ENCODE measurements at places on chromosomes 3 and 15. TPM values are rescaled to one million over a fixed set of nuclear protein-coding genes. Genes with fewer than 3 reads are reported as not detected.

DNA sequence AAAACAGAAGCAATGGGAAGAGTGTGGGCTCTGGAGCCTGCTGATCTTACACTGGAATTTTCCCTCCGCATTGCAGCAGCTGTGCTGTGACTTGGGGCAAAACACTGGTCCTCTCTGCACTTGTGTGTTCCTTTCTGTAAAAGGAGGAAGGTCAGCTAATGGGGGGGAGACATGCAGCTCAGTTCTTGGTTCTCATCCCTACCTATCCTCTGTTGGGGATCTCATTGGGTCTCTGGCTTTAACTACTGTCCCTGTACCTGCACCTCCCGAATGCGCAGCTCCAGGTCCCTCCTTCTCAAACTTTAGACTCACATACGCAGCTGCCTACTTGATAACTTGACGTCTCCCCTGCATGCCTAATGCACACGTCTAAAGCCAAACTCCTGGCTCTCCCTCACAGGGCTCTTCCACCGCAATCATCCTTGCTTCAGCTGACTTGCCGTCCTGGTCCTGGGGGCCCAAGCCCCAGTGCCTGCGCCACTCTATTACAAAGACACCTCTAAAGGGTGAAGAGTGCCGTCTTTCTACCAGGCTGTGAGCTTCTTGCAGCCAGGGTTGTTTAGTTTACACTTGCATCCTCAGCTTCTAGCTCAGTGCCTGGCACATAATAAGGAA, 5.9 kb upstream of the TMEM44 start:
- no peak for DNase-seq

DNA sequence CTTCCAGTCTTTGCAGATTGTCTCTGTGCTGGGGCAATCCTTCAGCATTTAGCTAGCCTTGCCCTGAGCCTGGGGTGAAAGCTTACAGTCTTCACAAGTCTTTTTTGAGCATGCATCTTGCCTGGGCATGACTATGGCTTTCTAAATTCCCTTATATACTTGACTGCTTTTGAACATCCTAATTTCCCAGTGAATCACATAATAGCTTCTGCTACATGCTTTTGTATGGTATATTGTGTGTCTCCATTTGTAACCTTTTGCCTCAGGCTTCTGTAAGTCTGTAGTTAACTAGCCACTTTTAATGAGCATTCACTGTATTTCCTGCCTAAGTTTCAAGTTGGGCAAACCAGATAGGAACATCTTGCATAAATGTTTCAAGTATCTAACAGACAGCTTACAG, 76.8 kb downstream of the CHCHD4 start:
- no peak for DNase-seq

DNA sequence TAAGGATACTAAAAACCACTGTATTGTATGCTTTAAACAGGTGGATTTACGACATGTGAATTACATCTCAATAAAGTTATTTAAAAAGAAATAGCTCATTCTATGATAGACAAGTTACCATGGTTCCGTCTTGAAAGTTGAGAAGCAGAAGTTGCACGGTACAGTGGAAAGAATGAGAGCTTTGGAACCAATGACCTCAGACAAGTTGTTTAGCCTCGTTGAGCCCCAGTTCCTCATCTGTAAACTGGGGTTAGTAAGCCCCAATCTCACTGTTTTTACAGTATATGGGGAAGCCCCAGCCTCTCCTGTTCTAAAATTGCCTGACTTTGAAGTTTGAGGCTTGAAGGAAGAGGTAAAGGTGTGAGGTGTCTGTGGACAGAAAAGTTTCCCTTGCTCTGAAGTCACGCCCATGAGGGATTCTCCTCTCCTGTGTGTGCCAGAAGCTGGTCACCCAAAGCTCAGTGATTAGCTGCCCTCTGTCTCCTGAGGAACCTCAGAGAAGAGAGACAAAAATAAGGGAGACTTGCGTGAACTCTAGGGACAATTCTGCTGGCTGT, 10.0 kb downstream of the CRYGS start:
- no peak for DNase-seq

GRCh38 chr3:7015683-7016440, 154.9 kb downstream of the GRM7 start:
- no peak for DNase-seq

- peak; percentile 82 for DNase-seq
Measured at GRCh38 chr15:83207660-83208366, at the start of gene HDGFL3. HDGFL3 (minus strand) TSS chr15:83207823; CDS start chr15:83207414, 409 bp downstream.

DNA sequence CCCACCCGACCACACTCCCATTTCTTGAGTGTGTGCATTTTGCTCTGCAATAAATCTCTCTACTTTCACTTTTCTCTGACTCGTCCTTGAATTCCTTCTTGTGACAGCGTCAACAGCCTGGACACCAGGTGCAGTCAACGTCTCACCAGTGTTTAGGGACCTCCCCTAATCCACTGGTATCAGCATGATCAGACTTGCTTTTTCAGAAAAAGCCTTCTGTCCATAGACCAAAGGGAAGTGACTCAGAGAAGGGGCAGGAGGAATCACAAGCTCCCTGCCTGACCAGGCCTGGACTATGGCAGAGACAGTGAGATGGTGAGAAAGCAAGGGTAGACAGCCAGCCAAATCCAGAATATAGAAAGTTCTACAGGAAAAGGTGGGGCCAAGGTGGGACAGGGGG, 15.5 kb downstream of the CCR5 start:
- DNase-seq: no peak

DNA sequence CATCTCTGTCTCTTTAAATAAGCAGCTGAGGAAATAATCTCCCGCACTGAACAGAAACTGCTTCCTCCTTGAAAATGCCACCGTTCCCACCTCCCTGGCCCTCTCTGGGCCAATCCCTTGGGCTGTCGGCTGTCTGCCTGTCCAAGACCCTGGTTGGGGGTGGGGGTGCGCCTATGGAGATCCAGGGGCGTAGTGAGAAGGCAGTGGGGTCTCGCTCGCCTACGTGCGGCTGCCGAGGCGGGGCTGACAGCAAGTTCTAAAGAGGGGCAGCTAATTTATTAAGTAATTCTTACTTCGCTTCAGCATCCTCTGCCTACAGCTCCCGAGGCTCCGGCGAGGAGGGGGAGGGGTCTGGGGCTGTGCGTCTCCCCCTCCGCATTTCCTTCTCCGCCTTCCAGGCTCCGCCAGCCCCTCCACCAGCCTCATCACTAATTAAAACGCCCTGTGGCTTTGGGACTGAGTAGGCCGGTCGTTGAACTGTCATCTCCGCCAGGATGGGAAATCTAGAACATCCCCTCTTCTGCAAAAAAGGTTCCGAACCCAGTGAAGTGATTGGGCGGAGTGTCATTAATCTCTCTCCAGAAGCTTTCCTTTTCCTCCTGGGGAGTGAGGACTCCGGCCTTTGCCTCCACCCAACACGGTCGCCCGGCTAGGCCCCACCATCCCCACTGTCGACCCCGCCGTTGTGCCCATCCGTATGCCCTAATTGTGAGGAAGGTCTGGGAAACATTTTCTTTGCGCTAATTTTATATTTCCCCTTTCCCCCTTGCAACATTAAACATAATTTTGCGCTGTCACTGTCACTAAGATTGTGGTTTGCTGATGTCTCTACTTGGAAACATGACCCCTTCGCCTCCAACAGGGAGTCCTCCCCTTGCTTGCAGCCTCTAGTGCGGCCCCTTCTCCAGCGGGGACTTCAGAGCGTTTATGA, 16.9 kb downstream of the NR2F2 start:
- peak; percentile 84 for DNase-seq

GRCh38 chr3:141272906-141273662, 41.5 kb downstream of the PXYLP1 start:
- no peak for DNase-seq

GRCh38 chr15:40501487-40501886, 30.7 kb downstream of the CHST14 start:
- DNase-seq: no peak

DNA sequence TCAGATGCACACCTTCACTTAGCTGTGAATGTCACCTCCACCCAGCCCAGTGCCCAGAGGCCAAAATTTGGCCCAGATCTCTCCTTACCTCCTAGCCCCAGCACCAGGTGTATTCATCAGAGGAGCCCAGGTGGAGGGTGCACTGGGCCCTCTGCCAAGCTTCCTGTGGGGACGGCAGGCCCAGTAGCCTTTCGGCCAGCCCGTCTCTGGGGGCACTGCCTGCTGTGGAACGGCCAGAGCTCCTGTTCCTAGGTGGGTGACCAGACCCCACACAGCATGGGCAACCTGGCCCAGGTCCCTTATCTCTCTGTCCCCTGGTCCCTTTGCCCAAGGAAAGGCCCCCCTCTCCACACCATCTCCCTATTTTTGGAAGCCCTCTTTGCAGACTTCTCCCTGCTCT, 67.8 kb downstream of the AAGAB start:
- peak; percentile 60 for DNase-seq

- DNase-seq: no peak
Measured at GRCh38 chr3:73926360-73927202, 301.8 kb upstream of the PDZRN3 start.

- DNase-seq: no peak
Measured at GRCh38 chr3:171860830-171861535, 17.8 kb downstream of the TMEM212 start.

GRCh38 chr15:96331945-96332636, 1.6 kb downstream of the NR2F2 start:
- peak; percentile 65 for DNase-seq

DNA sequence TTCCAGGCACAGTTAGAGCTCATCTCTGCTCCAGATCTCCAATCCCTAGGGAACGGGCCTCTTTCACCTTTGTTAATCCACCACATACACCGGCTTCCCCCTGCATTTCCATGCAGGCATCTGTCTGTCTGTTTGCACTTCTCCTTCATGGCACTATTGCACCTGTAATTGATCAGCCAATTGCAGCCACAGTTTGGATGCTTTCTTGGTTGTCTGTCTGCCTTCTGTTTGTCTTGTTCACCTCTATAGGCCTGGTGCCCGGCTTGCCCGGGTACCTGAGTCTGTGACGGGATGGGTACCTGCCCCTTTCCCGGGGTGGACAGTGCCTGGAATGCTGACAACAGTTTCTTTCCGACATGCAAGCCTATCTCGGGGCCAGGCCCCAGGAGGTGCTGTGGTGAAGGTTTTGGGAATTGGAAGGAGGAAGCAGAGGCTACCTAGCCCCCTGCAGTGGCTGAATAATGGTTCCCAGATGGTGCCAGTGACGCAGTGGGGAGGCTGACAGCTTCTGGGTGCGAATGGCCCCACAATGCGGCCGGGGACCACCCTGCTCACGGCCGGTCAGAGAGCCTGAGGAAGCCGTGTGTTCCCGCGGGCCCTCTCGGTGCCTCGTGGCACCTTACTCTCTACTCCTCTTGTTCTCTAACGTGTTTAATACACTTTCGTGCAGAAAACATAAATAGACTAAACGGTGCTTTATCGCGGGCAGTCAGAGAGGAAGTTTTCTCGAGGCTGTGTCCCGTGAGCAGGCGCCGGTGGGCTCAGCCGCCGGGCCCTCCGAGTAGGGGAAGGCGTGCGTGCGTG, 31.3 kb upstream of the RAB6B start:
- no peak for DNase-seq

DNA sequence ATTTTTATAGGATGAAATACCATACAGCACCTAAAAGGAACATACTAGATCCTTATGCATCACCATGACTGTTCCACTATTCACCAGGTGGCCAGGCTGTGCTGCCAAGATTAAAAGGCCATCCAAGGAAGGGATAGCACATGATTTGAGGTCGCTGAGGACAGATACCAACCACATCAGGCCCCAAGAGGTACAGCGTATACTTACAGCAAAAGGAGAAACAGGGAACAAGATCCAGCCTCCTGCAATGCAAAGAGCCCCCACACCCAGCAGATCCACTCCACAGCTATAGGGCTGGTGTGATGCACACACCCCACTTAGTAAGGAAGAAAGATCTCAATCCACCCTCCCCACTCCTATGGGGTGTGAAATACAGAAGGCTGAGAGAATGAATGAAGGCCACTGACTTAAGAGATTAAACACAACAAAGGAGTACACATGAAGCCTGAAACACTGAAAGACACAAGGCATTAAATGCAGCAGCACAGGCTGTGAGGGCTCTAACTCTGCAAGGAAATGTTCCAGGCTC, 32.0 kb upstream of the ZNF445 start:
- DNase-seq: no peak

- DNase-seq: no peak
Measured at GRCh38 chr3:124634210-124635168, 95.8 kb upstream of the UMPS start.

DNA sequence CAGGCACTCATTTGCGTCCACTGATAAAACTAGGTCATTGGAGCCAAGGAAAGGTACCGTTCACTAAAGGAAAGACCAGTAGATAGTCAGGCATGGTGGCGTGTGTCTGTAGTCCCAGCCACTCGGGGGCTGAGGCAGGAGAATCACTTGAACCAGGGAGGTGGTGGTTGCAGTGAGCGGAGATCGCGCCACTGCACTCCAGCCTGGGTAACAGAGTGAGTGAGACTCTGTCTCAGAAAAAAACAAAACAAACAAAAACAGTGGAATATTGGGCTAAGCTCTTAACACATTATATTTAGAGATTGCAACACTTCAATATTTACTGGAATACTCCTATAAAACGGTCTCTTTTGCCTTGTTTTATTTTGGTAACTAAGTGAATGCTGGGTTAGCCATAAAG, 17.4 kb downstream of the MAP2K1 start:
- no peak for DNase-seq

The HYAL2 gene
- 48.8 TPM for total RNA-seq

The TRPM1 gene
- total RNA-seq: not detected

The GOLGA6L24 gene
- not detected for total RNA-seq

The AGBL1 gene
- total RNA-seq: 0.49 TPM

The RNF123 gene
- 37.9 TPM for total RNA-seq

The C3orf70 gene
- 12.9 TPM for total RNA-seq
